ENCODE measurements at places on chromosomes 2 and 18.

DNA sequence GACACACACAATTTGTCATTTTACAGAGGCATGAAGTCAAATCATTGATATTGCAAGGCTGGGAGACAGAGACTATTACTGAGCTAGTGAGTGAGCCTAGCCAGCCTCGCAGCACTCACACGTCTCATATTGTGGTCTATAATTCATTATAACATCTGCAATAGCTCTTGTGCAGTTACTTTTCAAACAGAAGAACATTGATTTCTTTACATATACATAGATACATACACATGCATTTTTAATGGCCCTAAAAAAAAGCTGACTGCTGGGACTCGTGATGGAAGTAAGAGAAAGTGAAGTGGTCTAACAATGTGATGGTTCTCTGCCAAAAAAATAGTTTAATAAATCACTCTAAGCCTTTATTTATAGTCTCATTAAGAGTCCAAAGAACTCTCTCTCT lies 56.8 kb downstream of the KIAA2012 start:
- DNase-seq, result no peak

DNA sequence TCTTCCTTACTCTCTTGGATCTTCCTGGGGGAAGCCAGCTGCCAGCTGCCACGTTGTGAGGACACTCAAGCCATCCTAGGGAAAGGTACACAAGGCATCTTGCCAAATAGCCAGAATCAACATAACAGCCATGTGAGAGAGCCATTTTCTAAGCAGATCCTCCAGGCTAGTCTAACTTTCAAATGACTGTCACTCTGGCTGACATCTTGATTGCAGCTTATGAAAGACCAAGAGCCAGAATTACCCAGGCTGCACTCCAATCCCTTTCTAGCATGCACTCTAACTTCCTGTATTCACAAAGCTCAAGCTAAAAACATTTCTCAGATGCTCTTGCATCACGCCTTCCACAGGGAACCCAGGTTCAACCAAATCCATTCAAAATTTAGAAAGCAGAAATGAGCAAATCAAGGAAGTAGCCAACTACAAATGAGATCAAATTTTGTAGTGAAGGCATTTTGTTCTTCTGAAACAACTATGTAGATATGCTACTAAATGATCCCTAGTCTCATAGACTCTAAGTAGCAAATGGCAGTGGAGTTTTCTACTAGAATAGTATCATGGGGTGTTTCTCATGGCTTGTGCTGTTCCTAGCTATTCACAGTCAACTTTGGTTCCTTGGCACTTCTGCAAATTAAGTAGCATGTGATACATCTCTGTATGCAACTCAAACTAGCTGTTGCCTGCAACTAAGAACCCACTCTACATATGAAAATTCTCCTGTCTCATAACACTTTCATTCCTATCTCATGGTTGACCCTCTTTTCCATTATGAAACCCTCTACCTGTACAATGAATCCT lies 281.9 kb downstream of the ZEB2 start:
- DNase-seq, result no peak

DNA sequence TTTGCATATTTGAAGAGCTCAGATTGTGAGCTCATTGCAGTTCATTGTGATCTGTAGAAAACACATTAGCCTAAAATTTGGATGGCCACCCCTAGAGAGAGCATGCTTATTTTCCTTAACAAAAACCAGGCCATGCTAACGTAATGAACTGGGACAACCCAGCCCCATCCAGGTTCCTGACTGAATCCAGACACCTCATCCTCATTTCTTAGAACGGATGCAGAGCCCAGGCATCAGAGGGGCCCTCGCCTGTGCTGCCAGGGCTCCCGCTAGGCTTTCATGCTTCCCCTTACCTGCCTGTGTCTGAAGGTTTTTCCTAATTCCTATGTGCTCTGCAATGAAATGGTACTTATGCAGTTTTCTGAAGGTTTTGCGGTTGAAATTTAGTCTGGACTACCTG lies 171.1 kb downstream of the CCDC102B start:
- DNase-seq, result no peak

DNA sequence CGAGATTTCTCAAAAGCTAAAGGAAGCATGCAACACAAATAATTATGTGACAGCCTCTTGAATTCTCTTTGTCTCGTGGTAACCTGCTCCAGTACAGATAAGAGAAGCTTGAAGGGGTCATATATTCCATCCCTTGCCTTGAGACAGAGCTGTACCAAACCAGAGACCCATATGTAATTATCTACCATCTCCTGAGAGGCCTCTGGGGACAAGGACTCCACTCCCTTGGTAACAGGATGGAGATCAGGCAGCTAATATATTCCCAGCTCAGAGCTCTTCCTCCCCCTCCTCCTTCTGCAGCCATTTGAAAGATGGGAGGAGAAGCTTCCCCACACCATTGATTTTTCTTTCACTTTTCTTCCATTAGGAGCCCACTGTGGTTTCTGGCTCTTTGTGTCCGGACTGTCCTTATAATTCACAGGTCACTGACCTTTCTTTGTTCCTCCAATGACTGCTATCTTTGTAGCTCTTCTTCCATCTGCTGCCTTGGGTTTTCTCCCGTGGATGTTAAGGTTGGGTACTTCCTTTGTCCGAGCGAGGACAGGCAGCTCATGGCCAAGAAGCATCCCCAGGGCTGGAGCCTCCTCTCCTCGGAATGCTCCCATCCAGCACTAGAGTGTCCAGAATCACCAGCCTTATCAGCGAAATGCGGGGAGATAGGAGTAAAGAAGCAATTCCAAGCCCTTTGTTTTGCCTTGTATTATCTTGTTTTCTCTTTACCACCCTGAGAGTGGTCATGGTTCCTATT lies 72.6 kb upstream of the STPG4 start:
- no peak for DNase-seq

DNA sequence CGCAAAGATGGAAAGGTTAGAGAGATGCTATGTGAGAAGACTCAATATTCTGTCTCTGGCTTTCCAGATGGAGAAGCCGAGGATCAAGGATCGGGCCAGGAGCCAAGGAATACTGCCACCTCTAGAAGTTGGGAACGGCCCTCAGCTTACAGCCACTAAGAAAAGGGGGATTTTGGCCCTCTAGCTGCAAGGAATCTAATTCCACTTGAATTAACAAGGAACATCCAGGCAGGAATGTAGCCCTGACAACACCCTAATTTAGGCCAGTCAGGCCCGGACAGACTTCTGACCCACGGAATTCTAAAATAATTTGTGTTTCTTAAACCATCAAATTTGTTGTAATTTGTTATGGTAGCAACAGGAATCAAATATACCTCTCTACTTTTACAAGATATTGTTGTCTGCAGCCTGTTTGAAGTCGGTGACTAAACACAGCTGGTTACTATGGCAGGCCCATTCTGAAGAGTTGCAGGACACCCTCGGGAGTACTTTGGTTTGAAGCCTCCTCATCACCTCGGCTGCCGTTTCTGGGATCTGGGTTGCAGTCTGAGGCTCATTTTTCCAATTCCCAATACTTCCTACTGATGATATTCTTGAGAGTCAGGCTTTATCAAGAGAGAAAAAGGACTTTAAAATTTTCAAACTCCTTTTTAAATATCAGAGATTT lies 1131.2 kb downstream of the TSN start:
- no peak for DNase-seq

GRCh38 chr2:190417045-190417842 lies 9.1 kb downstream of the MFSD6 start:
- DNase-seq, result no peak

DNA sequence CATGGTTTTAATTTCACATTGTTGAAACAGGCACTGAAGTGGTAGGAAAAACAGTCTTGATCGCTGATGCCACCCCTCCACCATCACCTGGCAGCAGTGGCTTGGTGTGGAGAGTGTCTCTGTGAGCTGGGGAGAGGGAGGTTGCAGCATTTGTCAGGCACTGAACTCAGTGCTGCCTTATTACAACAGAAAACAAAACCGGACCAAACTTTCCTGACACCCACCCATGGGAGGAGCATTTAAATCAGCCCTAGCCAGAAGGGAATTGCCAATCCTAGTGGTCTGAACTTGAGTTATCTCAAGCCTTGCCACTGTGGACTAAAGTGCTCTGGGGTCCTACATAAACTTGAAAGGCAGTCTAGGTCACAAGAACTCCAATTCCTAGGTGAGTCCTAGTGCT lies 103.0 kb upstream of the LGALSL start:
- DNase-seq, result no peak

DNA sequence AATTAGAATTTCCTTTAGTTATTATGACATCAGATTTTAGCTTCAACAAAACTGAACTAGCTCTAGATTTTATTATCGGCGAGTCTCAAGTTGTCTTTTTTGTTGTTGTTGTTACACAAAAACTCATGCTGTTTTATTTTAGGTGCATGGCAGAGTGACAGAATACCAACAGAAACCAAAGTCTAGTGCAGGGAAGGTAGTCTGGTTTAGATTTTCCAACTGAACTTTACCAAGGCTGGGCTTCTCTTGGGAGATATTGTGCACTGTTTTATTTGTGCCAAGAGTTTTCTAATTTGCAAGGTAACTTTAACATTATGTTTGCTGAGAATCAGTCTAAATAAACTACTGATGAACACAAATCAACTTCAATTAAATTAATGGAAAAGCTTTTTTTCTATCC lies 43.6 kb upstream of the RASGRP3 start:
- no peak for DNase-seq

GRCh38 chr2:20409039-20409438 lies 37.8 kb upstream of the RHOB start:
- DNase-seq, result no peak

GRCh38 chr18:3808985-3809780 lies 359.2 kb downstream of the TGIF1 start:
- DNase-seq, result no peak

GRCh38 chr2:27441226-27441926 lies 805 bp upstream of the KRTCAP3 start:
- no peak for DNase-seq

DNA sequence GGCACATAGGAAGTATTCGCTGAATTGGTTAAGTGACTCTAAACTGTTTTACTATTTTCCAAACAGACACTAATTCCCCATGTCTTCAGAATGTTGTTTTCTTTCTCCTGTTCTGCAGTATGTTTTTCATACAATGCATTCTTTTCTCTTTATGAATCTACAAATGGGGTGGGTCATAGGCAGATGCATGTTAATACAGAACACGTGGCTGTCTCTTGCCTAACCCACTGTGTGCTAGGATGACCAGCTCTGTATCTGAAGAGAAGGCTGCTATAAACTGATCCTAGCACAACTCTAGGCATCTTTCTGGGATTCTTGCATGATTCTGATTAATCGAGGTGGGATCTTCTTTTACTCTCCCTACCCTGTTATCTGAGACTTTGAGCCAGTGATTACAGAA lies 826.0 kb downstream of the PLCL1 start:
- DNase-seq, result no peak

- DNase-seq, result no peak
These were observed 92.8 kb downstream of the TRIB2 start for GRCh38 chr2:12809526-12809925.

DNA sequence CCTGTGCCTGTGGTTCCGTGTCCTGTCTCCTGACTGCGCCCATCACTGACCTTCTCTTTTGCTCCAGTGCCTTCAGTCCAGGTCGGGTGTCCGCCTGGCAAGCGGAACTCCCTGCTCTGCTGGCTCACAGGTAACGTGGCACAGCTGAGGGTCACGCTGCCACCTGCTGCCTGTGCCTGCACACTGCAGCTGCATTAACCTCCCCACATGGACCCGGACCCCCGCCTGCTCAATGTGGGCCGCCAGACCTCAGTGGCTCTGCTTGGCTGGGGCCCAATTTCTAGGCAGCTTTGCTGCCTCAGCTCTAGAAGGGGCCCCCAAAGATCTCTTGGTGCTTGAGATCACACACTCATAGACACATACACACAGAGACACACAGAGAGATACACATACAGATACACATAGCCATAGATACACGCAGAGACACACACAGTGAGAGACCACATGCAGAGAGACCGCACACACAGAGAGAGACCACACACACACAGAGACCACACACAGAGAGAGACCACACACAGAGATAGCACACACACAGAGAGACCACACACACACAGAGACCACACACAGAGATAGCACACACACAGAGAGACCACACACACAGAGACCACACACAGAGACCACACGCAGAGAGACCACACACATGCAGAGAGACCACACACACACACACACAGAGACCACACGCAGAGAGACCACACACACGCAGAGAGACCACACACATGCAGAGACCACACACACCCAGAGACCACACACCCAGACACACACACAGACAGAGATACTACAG lies 14.9 kb upstream of the CNNM3 start:
- peak; percentile 55 for DNase-seq

DNA sequence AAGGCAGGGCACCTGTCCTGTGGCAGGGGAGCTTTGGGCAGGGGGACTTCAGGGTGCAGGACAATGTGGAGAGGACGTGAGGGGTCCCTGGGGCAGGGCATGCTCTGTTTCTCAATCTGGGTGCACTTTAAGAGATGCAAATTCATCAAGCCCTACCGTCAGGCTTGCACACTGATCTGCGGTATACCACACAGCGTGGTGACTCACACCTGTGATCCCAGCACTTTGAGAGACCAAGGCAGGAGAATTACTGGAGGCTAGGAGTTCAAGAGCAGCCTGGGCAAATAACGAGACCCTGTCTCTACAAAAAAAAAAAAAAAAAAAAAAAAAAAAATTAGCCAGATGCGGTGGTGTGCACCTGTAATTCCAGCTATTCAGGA lies 10.2 kb upstream of the GPC1 start:
- DNase-seq, result no peak

DNA sequence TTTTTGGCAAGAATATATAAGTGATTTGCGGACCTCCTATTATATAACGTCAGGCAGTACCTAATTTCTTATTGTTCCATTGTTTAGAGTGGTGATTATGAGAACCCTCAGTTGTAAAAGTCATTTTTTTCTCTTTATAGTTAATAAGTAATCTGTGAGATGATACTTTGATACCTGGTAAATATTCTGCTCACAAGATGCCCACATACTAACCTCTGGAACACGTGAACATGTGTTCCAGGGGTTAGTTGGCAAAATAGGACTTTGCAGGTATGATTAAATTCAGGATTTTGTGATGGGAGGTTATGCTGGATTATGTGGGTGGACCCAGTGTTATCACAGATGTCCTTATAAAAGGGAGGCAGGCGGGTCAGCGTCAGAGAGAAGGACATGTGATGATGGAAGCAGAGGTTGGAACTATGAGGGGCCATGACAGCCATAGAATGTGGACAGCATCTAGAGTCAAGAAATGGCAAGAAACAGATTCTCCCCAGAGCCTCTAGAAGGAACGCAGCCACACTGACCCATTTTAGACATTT lies 16.8 kb downstream of the MAIP1 start:
- no peak for DNase-seq

- no peak for DNase-seq
These were observed 108.0 kb upstream of the SALL3 start for GRCh38 chr18:78871618-78872017.

DNA sequence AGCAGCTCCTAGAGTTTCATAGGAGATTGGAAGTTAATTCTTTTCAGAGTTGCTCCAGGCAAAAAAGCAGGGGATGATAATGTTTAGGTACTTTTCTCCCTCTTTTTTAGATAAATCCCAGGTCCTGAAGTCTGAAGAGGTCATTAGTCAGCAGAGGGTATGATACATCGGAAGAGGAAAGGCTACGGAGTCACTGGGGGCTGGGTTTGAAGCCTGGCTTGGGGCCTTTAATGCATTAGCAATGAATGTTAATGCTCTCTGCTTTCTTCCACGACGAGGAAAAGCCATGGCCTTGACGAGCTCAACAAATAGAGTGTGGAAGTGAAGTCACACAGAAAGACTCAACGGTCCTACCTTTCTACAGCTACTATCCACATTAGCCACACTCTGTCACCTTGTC lies 235.1 kb downstream of the NCKAP5 start:
- no peak for DNase-seq

- DNase-seq, result no peak
These were observed 206.1 kb downstream of the ZNF407 start for GRCh38 chr18:74803769-74804168.

Data from stimulated activated CD4-positive, alpha-beta T cell treated with anti-CD3 and anti-CD28 coated beads, Interleukin-15, amount 100 ng/mL, for 48 hours (primary cell).